Camera-type eye (tissue), 1 donor: ENCODE measurements at places on chromosomes 1 and 21. TPM values are rescaled to one million over a fixed set of nuclear protein-coding genes. Genes with fewer than 3 reads are reported as not detected.

CD2 gene
- not detected for total RNA-seq

S100A5 gene
- not detected for total RNA-seq

RERE gene
- 158 TPM for total RNA-seq

TIMM17A gene
- total RNA-seq = 35.5 TPM

FAM177B gene
- 0.82 TPM for total RNA-seq

CYP4B1 gene
- 2.5 TPM for total RNA-seq

KRTAP19-1 gene
- not detected for total RNA-seq

ATP6V1G3 gene
- total RNA-seq = not detected

SLC35A3 gene
- total RNA-seq = 56.8 TPM

SGIP1 gene
- total RNA-seq = 108 TPM

BACE2 gene
- total RNA-seq = 60.8 TPM

FAM163A gene
- total RNA-seq = 1.3 TPM

GCSAML gene
- 0.82 TPM for total RNA-seq

LCE2B gene
- not detected for total RNA-seq

AK5 gene
- total RNA-seq = 11.2 TPM

GNB1 gene
- 253 TPM for total RNA-seq

ANXA9 gene
- total RNA-seq = 0.55 TPM

FBXO2 gene
- total RNA-seq = 1.8 TPM

LCE3D gene
- total RNA-seq = not detected

PSMD4 gene
- 101 TPM for total RNA-seq
